PC-3 (cell line): ENCODE measurements at places on chromosomes 1 and 21. TPM values are rescaled to one million over a fixed set of nuclear protein-coding genes. Genes with fewer than 3 reads are reported as not detected.
A peak's percentile ranks its signal among the peaks of the same experiment; 100 is the strongest.

- H3K4me1 ChIP-seq, result no peaks in the 10 kb centered on the region
- no peaks in the 10 kb centered on the region for H3K36me3 ChIP-seq
- no peak overlapping the region for H3K4me3 ChIP-seq
- no peaks in the 10 kb centered on the region for H3K27me3 ChIP-seq
- H3K27ac ChIP-seq, result no peak overlapping the region
- DNase-seq, result no peak
Measured at GRCh38 chr1:41609166-41609883, 124.8 kb upstream of the EDN2 start.

GRCh38 chr1:112754116-112754628 lies 39.0 kb upstream of the PPM1J start:
- H3K4me1 ChIP-seq, result no peaks in the 10 kb centered on the region
- no peaks in the 10 kb centered on the region for H3K36me3 ChIP-seq
- H3K27me3 ChIP-seq, result no peaks in the 10 kb centered on the region
- no peak overlapping the region for H3K27ac ChIP-seq
- no peak overlapping the region for H3K4me3 ChIP-seq
- no peak for DNase-seq

- H3K4me3 ChIP-seq, result no peak overlapping the region
- no peak for DNase-seq
- peaks cover 54% of the 10 kb centered on the region for H3K27me3 ChIP-seq
Measured at GRCh38 chr1:75613916-75614315, 3.0 kb upstream of the SLC44A5 start.

DNA sequence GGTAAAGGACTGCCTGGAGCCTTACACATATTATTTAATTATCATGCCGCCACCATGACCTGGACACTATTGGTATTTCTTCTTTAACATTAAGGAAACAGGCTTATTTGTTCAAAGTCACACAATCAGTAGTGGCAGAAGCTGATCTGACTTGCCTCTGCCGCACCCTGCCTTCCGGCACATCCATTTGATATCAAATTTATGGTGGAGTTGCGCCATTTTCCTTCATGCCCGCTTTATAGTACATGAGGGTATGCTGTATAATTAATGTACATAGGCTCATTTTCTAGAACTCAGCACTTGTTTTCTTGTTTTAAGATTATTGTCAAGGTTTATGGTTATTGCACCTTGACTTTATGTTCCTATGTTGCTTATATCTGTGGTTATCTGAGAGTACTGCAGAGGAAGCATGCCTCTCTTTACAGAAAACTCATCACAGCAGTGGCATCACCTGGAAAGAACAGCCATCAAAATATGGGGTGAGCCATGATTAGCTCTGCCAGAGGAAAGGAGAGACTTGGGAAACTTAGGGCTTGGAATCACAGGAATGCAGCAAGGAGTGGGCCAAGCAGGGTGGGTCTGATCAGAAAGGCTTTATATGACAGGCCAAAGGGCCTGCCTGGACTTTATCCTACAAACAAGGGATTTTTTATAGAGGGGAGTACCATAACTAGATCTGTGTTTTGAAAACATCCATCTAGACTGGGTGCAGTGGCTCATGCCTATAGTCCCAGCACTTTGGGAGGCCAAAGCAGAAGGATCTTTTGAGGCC lies 72.2 kb upstream of the GJB5 start:
- DNase-seq, result no peak
- no peak overlapping the region for H3K27ac ChIP-seq
- no peak overlapping the region for H3K4me3 ChIP-seq
- H3K36me3 ChIP-seq, result no peaks in the 10 kb centered on the region

Gene DARS2
- 71.8 and 77.3 TPM in 2 replicates for total RNA-seq

- H3K36me3 ChIP-seq, result no peaks in the 10 kb centered on the region
- no peak overlapping the region for H3K27ac ChIP-seq
- H3K27me3 ChIP-seq, result no peaks in the 10 kb centered on the region
Measured at GRCh38 chr1:15347182-15347581, 62.5 kb upstream of the EFHD2 start.

DNA sequence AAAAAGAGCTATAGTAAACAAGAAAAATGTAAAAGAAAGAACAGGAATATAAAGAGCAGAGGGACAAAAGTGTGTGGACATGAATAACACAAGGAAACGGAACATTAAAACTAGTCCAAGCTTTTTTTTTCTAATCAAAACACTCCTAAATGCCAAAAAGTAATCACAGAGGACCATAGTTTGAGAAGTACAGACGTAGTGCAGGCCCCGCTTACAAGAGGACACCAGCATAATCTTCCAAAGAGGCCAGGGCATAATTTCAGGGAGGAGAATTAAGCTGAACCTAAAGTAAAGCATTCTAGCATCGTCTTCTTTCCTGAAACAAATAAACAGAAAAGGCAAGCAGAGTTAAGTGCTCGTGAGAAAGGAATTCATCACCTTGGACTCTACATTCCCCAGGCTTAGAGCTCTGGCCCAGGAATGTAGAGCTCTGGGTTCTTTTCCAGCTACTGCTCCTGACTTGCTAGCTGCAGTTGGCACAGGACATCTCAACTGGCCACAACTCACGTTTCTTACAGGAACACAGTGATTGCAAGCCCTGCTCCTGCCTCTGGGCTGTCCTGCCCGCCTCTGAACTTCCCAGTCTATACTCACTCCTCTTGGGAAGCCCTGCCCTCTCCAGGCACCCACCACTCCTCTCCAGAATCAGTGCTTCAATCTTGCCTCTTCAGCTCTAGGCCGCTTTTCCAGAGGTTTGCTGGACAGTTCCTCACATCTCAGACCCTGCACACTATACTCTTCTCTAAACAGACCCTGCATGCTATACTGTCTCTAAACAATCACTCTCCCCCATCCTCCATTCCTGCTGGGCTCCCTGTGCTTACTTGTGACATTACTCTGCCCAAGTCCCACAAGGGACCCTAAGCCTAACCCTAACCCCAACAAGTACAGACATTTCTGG lies 9.8 kb downstream of the RGS8 start:
- no peaks in the 10 kb centered on the region; the same call in 1 of the 2 replicates for H3K27me3 ChIP-seq
- no peak for DNase-seq
- H3K4me1 ChIP-seq, result peaks cover under 1% of the 10 kb centered on the region; the same call in 1 of the 2 replicates
- H3K27ac ChIP-seq, result no peak overlapping the region
- no peaks in the 10 kb centered on the region for H3K36me3 ChIP-seq

DNA sequence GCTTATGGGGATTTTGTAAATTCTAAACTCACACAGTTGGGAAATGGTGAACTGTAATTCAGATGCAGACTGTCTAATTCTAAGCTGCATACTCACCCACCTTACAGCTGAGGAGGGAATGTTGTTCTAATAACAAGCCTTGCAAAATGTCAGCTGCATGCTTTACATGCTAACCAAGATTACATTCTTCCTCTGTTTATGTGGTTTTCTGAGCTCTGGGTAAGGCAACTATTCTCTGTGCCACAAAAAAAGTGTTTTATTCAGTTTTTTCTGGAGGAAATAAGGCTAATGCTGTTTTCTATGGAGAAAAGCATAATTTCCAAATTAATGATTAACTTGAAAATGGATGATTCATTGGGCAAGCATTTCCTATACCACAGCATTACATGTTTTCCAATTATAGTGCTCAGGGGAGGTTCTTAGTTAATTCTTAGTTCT lies 64.9 kb downstream of the RGS13 start:
- peak overlapping the region; percentile 83 for H3K27ac ChIP-seq
- H3K4me3 ChIP-seq, result peak overlapping the region; percentile 32; the same call in 1 of the 2 replicates
- peak; percentile 73 for DNase-seq
- H3K4me1 ChIP-seq, result peaks cover 41% of the 10 kb centered on the region
- H3K27me3 ChIP-seq, result no peaks in the 10 kb centered on the region
- H3K36me3 ChIP-seq, result no peaks in the 10 kb centered on the region

DNA sequence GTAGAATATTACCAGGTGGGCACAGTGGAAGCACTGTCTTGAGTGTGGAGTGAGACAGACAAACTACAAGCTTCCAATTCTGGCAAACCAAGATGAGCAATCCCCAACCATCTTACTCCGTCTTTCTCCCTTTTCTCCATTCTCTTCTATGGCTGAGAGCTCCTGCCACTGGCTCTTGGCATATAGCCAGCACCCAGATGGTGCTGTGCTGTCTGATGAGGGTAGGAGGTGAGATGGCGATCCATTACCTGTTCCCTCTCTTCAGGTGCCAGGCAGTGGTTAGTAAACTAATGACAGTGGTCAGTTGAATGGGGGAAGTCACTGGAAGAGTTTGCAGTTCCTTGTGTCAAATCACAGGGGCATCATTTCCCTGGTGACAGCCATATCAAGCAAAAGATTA lies 108.4 kb downstream of the FNBP1L start:
- peaks cover 32% of the 10 kb centered on the region for H3K36me3 ChIP-seq
- DNase-seq, result no peak
- no peak overlapping the region for H3K4me3 ChIP-seq
- no peak overlapping the region for H3K27ac ChIP-seq
- H3K4me1 ChIP-seq, result peaks cover 28% of the 10 kb centered on the region

DNA sequence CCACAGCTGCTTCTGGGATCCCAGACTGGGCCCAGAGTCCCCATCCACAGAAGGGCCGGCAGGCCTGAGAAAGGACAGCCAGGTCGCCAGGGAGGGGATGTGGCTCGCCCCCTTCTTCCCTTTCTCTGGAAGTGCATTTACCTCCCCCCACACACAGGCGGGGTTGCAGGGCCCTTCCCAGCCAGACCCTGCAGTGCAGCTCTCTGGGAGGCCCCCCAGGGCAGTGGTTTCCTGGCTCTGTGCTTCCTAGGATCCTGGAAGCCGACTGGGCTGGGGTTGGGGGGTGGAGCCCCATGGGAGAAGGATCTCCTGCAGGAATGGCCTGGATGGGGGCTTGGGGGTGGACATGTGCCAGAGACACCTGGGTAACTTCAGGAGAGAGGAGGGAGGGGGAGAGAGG lies 4.2 kb upstream of the COL6A1 start:
- H3K4me1 ChIP-seq, result peaks cover 59% of the 10 kb centered on the region
- no peaks in the 10 kb centered on the region for H3K27me3 ChIP-seq
- H3K36me3 ChIP-seq, result no peaks in the 10 kb centered on the region
- DNase-seq, result no peak

DNA sequence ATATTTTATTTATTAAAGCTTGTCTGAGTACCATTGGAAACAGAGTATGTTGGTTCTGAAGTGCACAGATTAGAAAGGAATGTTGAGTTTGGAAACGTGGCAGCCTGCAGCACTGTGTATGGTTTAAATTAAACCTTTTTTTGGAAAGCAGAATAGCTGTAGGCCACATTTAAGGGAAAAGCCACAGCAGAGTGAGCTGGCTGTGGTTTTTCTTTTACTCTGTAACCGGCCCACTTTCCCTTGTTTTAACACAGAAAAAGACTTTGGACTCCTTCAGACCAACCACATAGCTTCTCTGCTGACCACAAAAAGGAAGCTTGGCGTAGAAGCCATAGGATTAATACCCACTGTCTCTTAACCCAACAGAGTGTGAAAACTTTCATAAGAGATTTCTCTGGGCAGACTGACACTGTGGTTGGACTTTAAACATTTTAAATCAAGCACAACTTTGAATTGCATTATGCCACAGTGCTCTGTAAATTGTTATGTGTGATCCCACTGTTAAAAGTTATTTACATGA lies 75.2 kb downstream of the NFIA start:
- H3K4me3 ChIP-seq, result no peak overlapping the region
- no peaks in the 10 kb centered on the region for H3K36me3 ChIP-seq
- H3K27ac ChIP-seq, result no peak overlapping the region
- H3K4me1 ChIP-seq, result 0 out of 2 replicates have a peak, but pooled peaks cover 4% of the 10 kb centered on the region

Gene GFI1
- total RNA-seq, result 0.29 and 0.84 TPM in 2 replicates

DNA sequence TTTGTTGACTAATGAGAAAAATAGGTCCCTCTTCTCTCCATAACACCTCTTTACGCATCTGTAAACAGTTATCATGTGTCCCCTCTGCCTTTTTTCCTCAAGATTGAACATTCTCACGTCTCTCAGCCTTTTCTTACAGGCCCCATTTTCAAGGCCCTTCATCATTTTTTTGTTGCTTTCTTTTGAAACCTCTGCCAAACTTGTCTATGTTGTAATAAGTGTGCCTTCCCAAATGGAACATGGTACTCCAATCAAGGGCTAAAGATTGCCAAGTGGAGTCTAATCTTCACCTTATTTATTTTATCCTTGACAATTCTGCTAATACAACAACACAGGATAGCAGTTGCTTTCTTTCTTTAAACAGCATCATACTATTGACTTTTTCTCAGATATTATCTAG lies 280.3 kb downstream of the USH2A start:
- no peaks in the 10 kb centered on the region for H3K4me1 ChIP-seq
- H3K27ac ChIP-seq, result no peak overlapping the region
- peaks cover 45% of the 10 kb centered on the region for H3K27me3 ChIP-seq
- H3K36me3 ChIP-seq, result no peaks in the 10 kb centered on the region
- DNase-seq, result no peak

DNA sequence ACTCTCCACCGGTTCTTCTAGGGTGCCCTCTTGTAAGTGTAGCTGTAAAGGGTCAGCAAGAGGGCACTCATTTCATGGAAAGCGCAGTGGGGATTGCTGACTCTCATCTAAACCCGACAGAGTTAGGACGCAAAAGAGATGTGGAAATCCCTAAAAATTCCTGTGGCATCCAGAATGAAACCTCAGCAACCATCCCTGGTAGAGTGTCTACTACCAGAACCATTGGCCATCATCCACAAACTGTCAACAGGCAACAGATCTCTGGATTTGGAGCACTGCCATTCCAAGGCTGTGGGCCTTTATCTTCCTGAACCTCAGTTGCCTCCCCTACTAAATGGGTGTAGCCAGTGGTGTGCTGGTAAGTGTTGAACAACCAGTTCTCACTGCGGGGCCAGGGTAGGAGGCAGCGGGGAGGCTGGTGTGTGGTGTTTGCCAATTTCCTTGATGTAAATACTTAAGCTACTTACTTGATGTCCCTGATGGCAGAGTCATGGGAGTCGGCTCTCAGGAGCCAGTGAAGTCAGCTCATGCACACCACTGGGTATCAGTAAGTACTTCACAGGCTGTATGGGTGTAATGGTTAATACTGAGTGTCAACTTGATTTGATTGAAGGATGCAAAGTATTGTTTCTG lies 195.8 kb downstream of the KAZN start:
- H3K4me1 ChIP-seq, result no peaks in the 10 kb centered on the region
- no peaks in the 10 kb centered on the region for H3K27me3 ChIP-seq
- H3K4me3 ChIP-seq, result no peak overlapping the region
- no peak overlapping the region for H3K27ac ChIP-seq

- H3K4me3 ChIP-seq, result no peak overlapping the region
- H3K27me3 ChIP-seq, result peaks cover 4% of the 10 kb centered on the region; the same call in 1 of the 2 replicates
- no peaks in the 10 kb centered on the region for H3K36me3 ChIP-seq
- peaks cover 11% of the 10 kb centered on the region for H3K4me1 ChIP-seq
- no peak overlapping the region for H3K27ac ChIP-seq
Measured at GRCh38 chr1:248686815-248687214, 15.8 kb downstream of the OR14I1 start.

Gene KAZN
- 2.0 and 2.5 TPM in 2 replicates for total RNA-seq

DNA sequence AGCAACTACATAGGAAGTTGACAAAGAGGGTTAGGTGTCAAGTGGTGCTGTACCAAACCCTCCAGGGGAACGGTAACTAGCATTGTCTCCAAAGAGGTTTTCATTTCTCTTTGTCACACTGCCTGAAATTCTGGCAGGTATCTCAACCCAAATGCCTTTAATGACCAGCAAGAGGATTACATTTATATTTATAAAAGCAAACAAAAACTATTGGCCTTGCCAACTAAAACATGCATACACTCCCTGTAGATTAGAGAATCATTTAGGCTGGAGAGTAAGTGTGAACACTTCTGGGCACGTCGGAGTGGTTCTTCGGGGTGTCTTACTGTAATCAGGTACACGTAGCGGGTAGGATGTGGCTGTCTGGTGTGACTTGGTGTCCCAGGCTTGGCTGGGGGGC lies 84.9 kb downstream of the VPS26C start:
- H3K4me1 ChIP-seq, result no peaks in the 10 kb centered on the region
- no peak overlapping the region for H3K27ac ChIP-seq
- H3K4me3 ChIP-seq, result no peak overlapping the region
- H3K27me3 ChIP-seq, result no peaks in the 10 kb centered on the region
- H3K36me3 ChIP-seq, result peaks cover 45% of the 10 kb centered on the region
- DNase-seq, result no peak
